Ureter (tissue), 1 donor: ENCODE measurements at places on chromosomes 7 and 10. TPM values are rescaled to one million over a fixed set of nuclear protein-coding genes. Genes with fewer than 3 reads are reported as not detected.

AUTS2 gene
- total RNA-seq, result 119 TPM

A1CF gene
- total RNA-seq, result not detected

- no peak for DNase-seq
Measured at GRCh38 chr10:32556783-32557395, 110.9 kb downstream of the CCDC7 start.

- DNase-seq, result no peak
Measured at GRCh38 chr7:4472728-4473127, 209.4 kb upstream of the FOXK1 start.

GRCh38 chr7:47565640-47566250 is 16.2 kb downstream of the TNS3 start:
- no peak for DNase-seq

GRCh38 chr7:82701949-82702348 is 258.4 kb upstream of the CACNA2D1 start:
- no peak for DNase-seq

- DNase-seq, result no peak
Measured at GRCh38 chr7:39681887-39682441, 58.6 kb downstream of the RALA start.

FZD8 gene
- total RNA-seq, result 2.6 TPM

PIP gene
- total RNA-seq, result not detected

- no peak for DNase-seq
Measured at GRCh38 chr10:95431900-95432342, 129.2 kb downstream of the SORBS1 start.

DNA sequence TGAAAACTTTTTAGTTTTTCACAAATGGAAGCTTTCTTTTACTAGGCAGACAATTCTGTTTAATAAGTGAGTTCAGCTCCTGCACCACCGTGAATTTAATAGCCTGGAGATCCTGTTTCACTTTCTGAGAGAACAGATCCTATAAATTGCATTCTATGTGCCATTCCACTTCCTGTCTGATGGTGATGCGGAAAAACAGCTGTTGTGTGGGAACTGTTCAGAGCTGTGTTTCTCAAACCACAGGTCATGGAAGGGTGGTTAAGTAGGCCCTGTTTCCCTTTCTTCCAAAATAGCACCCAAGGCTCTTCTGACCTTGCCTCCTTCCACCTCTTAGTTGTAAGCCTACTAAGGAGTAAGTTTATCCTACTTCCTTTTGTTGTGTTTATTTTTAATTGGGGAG is 97.2 kb upstream of the DKK1 start:
- DNase-seq, result no peak

WBP1L gene
- 55.2 TPM for total RNA-seq

DNA sequence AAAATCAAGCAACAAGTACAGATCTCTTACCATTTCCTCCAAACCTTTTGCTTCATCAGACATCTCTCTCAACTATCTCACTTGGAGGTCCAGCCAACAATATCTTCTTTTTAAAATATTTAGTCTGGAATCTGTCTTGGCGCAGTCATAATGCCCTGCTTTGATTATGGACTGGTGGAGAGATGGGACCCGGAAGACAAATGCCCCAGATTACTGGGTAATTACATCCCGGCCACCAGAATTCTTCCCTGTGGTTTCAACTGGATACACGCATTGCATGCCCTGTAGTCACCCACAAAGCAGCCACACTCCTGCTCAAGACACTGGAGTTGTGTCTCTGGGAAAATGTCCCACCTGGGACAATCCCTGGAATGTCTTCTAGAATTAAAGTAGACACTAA is 65.5 kb downstream of the BPGM start:
- no peak for DNase-seq

ATAD1 gene
- total RNA-seq, result 69.8 TPM

ATRNL1 gene
- 18.4 TPM for total RNA-seq

DNA sequence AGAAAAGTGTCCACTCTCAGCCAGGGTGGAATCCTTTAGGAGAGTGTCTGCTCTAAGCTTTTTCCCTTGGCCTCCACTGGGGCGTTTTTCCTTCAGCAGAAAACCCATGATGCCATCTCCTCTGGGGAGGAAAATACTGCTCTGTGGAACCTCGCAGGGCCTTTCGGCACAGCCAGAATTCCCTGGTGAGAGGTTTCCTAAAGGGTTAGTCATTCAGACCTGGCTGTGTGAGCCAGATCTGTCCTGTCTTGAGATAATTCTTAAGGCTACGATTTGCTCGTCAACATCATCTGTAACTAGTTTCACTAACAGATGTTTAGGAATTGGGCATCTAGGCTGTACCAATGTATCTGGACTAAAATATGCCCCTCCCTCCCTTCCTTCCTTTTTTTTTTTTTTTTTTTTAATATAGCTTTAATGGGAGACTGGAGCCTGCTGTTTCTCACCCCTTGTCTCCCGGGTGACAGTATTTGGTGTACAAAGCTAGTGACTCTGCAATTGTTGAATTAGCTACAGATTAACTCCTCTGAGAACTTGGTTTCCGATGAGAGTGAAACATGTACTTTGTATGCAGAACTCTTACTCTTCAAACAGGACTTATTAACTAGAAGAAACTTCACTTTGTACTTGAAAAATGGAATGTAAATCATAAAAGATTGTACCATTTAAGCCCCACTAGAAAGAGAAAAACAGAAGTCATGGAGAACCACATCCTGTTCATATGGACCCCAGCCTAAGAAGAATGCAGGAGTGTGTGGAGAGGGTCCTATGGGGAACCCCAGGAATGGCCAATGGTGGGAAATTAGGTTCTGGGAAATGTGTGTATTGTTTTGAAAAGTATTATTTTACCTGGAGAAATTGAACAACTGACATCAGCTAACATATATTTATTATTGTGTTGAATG is 230.9 kb downstream of the CAMK1D start:
- DNase-seq, result no peak

- no peak for DNase-seq
Measured at GRCh38 chr7:22181663-22182062, 175.3 kb downstream of the RAPGEF5 start.

- DNase-seq, result no peak
Measured at GRCh38 chr10:110434489-110435096, 63.1 kb upstream of the DUSP5 start.

- no peak for DNase-seq
Measured at GRCh38 chr7:130560972-130561371, 69.1 kb downstream of the MEST start.

GRCh38 chr7:17444673-17445072 is 146.2 kb downstream of the AHR start:
- no peak for DNase-seq

DNA sequence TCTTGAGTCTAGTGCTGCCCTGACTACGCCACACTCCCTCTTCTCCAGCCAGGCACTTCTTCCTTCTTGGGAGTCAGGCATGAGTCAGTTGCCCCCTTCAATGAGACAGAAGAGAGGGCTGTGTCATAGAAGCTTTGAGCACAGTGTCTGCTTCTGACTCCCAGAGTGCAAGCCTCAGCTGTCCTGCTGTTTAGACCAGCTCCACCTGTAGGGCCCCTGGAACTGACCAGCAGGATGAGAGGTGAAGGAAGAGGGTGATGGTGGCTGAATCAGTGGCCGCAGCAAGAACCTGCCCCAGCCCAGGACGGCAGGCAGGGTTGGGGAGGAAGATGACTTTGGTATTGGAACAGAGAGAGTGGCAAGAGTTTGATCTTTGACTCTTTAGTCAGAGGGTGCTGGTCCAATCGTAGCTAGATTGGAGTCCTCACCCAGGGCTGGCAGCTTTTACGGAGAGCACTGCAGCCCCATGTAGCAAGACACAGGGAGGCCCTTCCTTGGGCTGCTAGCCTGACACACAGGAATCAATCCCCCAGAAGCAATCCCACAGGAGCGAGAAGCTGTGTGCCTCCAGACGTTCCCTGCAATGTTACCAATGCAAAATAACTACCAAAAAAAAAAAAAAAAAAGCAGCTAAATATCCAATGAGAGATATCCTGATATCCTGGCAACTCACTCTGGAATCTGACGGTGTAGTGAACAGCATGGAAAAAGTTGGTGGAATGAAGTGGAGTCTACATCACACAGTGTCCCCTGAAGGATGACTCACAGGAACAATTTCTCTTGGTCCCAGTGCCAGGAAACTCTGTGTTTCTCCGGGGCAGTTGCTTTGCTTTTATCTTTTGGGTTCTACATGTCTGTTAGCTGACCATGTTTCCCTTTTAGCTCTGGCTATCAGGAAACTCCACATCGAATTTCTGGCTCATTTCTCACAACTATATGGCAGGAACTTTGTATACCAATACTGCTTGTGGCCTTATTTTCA is 6.9 kb downstream of the C10orf62 start:
- peak; percentile 70 for DNase-seq

CCDC3 gene
- total RNA-seq, result 32.4 TPM

- no peak for DNase-seq
Measured at GRCh38 chr7:84735011-84735410, 451.8 kb downstream of the SEMA3D start.

DNA sequence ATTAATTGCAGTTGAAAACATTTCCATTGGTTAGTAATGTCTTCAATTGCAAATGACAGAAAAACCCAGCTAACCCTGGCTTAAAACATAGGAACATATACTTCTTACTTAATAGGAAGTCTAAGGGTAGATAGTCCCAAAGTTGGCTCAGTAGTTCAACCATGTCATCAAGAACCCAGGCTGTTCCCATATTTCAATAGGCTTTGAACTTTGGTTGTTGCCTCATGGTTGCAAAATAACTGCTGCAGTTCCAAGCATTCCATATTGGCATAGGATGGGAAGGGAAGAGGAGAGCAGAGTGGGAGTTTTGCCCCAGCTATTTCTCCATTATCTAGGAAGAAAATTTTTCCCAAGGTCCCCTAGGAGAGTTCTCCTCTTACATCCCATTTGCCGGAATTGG is 81.4 kb upstream of the EEPD1 start:
- DNase-seq, result no peak

- DNase-seq, result no peak
Measured at GRCh38 chr10:3926258-3926657, 141.2 kb upstream of the KLF6 start.

DNA sequence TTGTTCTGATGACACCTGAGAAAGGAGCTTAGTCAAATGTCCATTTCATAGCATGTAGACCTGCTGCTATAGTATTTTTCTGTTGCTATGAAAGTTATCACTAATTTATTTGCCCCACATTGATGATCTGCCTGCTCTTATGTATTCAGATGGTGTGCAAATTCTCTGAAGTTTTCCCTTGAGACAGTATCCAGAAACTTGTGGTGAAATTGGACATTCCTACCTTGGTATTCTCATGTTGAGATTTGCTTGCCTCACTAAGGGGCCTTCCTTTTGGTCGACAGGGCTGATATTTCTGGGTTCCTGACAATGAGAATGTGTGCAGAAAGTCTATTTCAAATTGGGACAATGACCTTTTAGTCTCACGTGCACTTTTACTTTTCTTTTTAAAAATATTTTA is 253.2 kb upstream of the FZD8 start:
- no peak for DNase-seq

ST7 gene
- total RNA-seq, result 25.4 TPM

- DNase-seq, result peak; percentile 35
Measured at GRCh38 chr10:132848951-132849545, 63.1 kb upstream of the NKX6-2 start.
